ENCODE measurements at places on chromosomes 6 and 20.

DNA sequence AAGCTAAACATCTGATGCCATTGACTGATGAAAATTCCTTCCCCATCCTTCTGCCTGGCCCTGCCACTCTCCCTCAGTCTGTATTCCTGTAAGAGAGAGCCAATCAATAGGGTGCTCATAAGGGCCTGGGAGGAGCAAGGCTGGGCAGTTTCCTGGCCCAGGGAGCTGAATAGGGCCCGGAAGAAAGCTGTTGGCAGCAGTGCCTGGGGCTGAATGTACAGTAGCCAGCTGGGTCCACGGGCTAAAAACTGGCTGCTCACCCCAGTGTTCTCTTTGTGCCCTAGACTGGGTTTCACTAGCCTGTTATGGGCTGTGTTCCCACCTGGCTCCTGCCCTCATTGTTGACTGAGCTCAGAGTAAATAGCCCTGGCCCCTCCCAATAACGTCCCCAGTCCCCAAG is 1.7 kb upstream of the WFDC2 start:
- DNase-seq: no peak

- DNase-seq: no peak
These were observed 117.2 kb upstream of the NXT1 start for GRCh38 chr20:23233341-23233740.

DNA sequence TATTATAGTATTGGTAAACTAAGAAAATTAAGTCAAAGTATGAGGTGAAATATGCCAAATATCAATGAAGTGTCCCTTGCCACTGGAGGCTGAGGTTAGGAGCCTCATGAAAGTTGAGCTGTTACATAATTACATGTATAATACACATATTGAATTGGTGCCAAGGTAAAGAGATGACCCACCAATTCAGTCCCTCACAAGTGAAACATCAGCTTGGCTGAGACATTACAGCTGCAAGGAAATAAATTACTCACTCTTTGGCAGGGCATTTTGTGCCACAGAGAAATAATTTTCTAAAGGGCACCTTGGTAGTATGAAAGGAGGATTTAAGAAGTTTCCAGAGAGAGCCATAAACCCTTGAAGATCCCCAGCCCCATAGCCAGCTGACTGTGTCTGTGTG is 127.4 kb downstream of the ADGRG6 start:
- peak; percentile 29 for DNase-seq

- peak; percentile 51 for DNase-seq
These were observed 18.4 kb upstream of the SNX9 start for GRCh38 chr6:157804448-157805327.

DNA sequence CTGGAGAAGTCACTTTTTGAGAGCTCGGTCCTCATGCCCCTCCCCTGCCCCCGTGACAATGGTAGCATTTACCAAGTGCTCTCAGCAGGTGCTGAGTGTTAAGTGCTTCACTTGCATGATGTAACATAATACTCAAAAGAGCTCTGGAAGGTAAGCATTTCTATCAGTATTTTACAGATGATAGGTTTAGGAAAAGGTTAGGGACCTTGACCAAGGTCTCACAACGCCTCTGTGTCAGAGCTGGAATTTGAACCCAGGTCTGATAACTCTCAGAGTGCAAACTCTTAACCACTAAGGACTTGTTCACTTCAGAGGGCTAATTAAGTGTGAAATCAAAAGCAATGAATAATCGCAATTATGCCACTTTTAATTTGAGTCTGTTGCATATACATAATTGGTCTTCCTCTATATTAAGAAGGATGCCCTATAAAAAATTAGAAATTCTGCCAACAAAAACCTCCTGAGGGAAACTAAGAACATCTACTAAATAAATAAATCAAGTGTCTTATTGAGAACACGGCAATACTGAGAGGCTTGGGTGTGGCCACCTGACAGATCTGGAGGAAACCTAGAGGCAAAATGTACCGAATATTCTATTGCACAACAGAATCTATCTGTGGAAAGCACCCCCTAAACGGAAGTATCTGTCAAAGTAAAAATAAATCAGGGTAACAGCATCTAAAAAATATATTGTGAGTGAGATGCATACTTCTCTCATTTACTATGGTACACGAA is 109.8 kb downstream of the BACH2 start:
- no peak for DNase-seq
